ENCODE measurements at places on chromosomes 11 and 22. TPM values are rescaled to one million over a fixed set of nuclear protein-coding genes. Genes with fewer than 3 reads are reported as not detected.

Gene IGF2
- polyA plus RNA-seq: not detected

Gene ANO9
- 17.7 TPM for polyA plus RNA-seq

Gene OR56A5
- polyA plus RNA-seq: not detected

Gene C11orf42
- polyA plus RNA-seq: not detected

Gene LMO1
- polyA plus RNA-seq: not detected

Gene MS4A6A
- polyA plus RNA-seq: not detected
